Activated T-cell treated with anti-CD3 and anti-CD28 coated beads, Interleukin-2, amount 50 U/mL, for 1 hour (primary cell): ENCODE measurements at places on chromosomes 5 and 9.
A peak's percentile ranks its signal among the peaks of the same experiment; 100 is the strongest.

DNA sequence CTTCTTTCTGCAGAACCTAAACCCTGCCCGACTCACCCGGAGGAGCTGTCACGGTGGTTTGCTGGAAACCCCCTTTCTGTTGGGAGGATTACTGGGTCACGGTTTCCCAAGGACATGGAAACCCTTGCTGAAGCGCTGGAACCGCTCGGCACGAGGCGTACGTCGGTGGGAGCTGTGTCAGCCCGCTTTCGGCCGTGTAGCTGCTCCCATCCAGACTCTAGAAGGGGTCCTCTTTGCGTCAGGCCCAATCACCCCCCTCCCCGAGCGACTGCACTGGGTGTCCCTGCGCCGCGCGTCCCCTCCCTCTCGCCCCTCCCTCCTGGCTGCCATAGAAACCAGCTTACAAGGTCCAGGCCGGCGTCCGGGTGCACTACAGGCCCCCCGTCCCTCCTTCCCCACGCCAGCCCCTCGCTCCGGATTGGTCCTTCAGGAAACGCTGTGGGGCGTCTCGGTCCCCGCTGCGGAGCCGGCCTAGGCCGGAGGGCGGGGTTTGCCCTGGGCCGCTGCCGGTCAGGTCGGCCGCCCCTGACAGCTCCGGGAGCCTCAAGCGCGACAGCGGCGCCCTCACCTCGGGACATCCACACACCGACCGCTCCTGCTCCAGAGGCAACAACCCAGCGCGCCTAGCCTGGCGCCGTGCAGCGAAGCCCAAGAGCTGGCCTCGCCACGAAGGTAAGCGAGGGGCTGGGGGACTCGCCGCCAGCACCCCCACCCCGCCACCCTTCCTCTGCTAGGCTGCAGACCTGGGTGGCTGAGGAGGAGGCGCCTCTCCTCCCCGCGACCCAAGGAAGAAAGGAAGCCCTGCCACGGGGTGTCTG lies at the start of gene NIM1K:
Gene NIM1K, plus strand, starts transcription at position 486 of the 818 bp plus-strand sequence. CDS start 53,551 bp downstream, outside the sequence.
- DNase-seq = peak; percentile 37

GRCh38 chr9:120281665-120282064 lies 298.3 kb downstream of the CDK5RAP2 start:
- no peak for DNase-seq

DNA sequence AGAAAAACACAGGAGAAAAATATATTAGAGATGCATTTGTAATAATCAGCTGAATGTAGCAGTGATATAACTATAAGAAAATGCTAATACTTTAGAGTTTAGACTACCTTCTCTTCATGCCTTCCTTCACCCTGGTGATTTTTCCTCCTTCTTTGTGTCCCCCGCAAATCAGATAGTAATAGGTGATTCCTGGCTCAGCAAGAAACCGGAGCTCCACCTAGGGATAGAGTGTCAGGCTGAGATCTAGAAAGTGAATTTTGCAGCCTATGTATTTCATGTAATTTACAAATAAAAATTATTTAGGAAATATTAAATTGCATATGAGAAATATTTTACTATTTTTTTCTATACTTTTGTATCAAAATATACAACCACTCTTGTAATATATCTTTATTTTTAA lies 109.8 kb upstream of the ST8SIA4 start:
- DNase-seq = no peak

- DNase-seq = no peak
Observed at GRCh38 chr5:90939211-90939610, 380.6 kb downstream of the ADGRV1 start.

DNA sequence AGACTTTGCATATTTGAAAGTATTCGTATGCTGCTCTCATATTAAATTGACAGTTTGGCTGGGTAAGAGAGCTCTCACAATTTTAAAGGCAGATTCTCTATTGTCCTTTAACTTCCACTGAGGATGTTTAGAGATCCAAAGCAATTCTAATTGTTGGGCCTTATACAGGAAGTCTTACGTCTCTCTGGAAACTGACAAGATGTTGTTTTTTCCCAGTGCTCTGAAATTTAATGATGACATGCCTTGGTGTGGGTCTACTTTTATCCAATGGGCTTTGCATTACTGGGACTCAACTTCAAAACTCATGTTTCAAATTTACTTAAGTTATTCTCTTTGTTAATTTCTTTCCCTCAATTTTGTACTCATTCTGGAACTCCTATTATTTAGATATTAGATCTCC lies 191.5 kb downstream of the SNX18 start:
- no peak for DNase-seq

DNA sequence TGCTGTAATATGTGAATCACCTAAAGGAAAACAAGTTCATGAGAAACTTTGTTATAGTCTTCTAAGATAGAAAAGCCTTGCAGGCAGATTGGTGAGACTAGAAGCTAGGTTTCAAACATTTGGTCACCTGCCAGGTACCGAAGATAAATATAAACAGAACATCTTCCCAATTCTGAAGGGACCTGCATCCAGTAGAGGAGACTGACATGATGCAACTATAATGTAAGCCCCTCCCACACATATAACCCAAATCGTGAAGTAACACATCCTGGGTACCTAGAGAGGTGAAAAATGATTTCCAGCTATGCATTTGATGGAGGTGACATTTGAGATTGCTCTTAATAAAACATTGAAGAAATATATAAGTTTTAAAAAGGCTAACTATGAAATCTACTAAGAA lies 29.9 kb downstream of the SHLD3 start:
- no peak for DNase-seq

DNA sequence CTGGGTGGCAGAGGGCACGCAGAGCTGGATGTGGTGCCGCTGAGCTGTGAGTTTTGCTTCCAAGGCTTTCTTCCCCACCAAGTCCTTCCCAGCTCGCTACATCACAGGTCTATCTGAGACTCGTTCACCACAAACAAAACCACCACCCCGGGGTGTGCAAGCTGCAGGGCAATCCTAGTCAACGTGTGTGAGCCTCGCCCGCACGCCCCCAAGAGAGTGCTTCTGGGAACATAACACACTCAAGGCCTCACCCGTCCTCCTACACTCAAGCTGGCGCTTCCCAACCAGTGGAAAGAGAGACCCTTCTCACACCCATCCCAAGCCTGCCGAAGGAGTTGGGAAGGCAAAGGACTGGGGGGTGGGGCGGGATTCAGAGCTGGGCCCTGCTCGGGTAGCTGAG lies 10.6 kb downstream of the SNAPC4 start:
- no peak for DNase-seq

- DNase-seq = no peak
Observed at GRCh38 chr5:58898006-58898405, 315.1 kb downstream of the RAB3C start.

DNA sequence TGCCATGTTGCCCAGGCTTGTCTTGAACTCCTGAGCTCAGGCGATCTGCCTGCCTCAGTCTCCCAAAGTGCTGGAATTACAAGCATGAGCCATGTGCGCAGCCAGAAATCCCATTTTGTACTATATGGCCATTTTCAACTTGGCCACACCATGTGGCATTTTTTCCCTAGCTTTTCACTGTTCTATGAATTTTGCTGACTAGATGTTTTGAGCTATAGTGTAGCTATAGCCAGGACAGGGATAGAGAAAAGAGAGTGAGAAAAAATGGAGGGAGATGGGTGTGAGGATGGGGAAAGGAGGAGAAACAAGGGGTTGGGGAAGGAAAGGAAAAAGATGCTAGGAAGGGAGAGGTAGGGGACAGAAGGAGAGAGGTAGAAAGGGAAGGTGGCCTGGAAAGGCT lies 46.4 kb downstream of the DMXL1 start:
- no peak for DNase-seq

DNA sequence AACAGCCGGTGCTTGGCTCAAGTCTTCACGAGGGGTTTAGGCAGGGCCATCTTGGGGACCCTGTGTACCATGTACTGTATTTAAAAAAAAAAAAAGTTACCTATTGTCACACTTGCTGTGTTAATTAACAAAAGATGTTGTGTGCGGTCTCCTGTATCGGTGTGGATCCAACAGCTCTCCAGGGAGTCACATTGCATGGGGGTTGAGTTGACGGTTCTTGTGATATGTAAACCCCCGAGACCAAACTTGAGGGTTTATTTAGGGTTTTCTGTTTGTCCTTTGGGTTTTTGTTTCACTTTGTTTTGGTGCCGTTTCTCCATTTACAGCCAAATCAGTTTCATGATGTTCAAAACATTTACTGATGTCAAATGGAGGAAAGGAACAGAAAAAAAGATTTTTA lies 22.2 kb downstream of the AMBP start:
- DNase-seq = no peak

DNA sequence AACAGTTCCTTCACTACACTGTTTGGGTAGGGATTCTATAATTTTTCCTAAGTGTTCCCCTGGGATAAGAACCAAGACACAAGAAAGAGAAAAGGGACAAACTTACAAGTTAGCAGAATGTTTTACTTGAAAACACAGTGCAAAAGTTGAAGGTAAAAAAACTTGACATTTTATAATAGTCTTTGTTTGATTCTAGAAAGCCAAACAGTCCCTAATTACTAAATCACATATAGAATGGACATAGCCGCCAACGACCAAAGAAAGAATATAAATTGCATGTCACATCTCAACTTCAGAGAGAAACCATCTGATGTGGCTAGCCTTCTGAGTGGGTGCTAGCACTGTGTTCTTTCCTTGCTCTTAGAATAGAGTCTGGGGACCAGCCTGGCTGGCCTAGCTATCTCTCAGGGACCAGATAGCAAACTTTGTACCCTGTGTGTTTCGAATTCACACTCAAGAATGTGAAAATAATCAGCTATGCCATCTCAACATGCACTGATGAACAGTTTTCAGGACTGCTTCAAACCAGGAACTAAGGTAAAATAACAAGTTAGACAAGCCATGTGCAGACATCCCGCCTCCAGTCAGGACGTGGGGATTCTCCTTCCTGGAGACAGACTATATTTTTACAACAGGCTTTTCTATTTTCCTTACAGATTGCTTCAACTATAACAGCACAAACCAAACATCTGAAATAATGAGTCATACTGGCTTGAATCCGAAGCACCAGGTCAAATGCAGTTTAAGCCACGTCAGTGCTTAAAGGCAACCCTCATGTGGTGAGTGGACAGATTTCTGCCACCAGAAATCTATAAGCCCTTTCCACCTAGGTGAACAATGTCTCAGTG lies 53.7 kb downstream of the LHFPL2 start:
- DNase-seq = no peak

DNA sequence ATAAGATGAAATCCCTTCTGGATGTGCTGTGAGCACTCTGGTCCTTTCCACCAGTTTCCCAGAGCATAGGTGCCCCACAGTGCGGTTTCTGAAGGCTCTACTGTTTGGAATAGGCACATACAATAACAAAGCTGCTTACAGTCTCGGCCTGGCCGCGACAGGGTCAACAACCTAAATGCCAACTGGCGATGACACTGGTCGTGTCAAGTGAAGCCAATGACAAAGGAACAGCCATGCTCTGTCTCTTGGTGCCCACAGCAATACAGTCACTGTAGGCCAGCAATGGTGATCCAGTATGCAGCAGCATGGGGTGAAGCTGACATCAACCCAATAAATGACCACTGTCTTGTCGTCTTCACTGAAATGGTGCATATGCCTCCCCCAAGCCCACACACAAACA lies 47.8 kb upstream of the EQTN start:
- no peak for DNase-seq

DNA sequence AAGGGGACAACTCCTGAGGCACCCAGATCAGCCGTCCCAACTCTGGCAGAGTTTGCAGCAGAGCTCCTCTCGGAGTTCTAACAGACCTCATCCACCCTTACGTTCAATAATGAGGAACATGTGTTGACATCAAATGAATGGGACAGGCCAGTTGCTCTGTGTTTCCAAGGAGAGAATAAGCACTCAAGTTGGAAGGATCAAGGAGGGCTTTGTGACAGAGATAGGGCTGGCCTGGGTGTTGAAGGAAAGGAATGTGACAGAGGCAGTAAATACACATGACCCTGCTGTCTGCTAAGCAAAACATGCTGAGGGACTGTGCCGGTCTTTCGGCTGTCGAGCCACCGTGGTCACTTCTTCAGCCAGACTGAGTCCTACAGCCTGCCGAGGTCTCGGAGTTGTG lies 48.2 kb downstream of the GPR107 start:
- no peak for DNase-seq

GRCh38 chr5:174759091-174759490 lies 34.7 kb downstream of the MSX2 start:
- DNase-seq = no peak

GRCh38 chr9:107730666-107731065 lies 241.1 kb upstream of the KLF4 start:
- DNase-seq = no peak

DNA sequence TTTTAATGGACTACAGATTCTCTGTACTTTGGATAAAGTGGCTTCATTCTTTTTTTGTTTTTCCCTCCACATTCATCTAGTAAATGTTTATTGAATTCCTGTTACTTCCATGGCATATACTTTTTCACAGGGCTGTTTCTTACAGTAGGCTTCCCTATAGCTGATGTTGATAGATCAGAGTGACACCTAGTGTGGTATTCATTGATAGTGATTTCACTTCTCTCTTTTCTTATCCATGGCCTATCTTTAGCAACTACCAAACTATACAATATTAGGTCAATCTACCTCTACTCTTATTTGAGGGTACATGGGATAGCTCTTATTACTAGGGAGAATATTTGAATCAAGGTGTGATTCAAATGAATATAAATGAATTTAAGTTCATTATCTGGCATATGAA lies 35.8 kb downstream of the FSD1L start:
- DNase-seq = no peak

DNA sequence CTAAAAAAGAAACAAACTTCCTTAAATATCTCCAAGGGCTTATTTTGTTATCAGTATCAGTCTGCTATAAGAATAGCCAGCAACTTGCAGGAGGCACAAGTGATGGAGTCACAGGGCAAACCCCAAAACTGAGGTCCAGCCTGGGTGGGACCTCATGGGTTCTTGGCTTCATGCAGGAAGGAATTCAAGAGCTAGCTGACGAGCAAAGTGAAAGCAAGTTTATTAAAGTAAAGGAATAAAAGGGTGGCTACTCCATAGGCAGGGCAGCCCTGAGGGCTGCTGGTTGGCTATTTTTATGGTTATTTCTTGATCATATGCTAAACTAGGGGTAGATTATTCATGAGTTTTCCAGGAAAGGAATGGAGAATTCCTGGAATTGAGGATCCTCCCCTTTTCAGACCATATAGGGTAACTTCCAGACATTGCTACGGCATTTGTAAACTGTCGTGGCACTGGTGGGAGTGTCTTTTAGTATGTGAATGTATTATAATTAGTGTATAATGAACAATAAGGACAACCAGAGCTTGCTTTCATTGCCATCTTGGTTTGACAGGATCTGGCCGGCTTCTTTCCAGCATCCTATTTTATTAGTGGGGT lies 231.9 kb downstream of the ADAMTSL1 start:
- DNase-seq = no peak

GRCh38 chr5:55278778-55279177 lies 28.7 kb downstream of the DHX29 start:
- no peak for DNase-seq

DNA sequence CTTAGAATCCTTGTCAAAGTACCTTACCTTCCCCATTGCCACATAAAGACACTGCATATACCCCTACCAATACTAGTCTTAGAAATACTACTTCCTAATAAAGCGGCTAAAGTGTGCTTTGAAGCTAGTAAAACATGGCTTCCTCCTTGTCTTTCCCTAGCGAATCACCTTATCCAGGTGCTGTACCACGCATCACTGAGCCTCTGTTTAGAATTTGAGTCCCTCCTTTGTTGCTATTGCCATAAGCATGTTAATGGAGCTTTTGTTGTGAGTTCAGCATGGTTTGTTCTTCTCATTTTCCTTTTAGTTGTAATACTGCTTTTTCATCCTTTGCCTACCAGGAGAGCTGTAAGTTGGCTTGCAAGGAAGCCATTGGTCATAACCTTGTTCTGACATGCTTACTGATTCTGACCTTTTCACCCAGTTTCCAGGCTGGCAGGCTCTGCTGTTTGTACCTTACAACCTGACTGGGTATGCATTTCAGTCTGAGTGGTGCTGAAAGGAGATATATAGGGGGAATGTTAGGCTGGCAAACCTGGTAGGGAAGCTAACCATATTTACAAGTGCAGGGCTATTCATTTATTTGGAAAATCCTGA lies 49.8 kb downstream of the LMNB1 start:
- no peak for DNase-seq
